ENCODE measurements at places on chromosomes 16 and 17.

DNA sequence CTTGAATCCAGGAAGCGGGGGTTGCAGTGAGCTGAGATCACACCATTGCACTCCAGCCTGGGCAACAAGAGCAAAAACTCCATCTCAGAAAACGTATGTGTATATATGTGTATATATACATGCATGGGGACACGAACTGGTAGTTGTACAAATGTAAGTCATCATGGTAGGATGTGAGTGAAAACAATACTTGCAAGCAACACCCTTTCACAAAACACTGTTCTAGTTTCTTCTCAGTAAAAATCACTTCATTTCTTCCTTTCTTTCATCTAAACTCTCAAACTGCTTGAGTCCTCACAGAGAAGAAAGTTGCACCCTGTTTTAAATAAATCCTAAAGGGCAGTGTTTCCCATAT, 51.8 kb downstream of the METTL16 start:
- DNase-seq: no peak

DNA sequence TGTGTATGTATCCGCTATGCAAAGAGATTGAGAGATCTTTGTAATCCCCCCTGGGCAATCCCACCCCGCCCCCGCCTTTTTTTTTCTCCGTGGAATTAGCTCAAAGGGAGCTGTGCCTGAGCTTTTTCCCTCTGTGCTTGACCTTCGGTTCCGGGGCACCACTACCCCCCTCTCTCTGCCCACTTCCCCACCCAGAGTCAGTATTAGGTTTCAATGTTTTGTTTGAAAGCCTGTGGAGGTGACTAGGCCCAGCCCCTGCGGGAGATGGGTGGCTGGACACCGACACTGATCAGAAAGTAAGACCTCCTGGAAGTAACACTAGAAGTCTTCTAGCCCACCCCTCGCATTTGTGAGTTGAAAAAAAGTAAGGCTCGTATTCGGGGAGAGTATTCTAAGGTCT, 7.0 kb downstream of the CBLN1 start:
- DNase-seq: no peak

- no peak for DNase-seq
Measured at GRCh38 chr17:41539071-41539492, 11.0 kb upstream of the KRT19 start.

DNA sequence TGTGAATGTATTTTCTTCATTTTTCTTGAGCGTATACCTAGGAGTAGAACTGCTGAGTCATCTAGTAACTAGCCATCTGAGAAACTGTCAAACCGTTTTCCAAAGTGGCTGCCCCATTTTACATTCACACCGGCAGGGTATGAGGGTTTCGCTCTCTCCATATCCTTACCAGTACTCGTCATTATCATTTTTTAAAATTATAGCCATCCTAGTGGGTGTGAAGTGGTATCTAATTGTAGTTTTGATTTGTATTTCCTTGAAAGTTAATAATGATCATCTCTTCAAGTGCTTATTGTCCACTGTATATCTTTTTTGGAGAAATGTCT, 6.0 kb downstream of the RNF157 start:
- no peak for DNase-seq

DNA sequence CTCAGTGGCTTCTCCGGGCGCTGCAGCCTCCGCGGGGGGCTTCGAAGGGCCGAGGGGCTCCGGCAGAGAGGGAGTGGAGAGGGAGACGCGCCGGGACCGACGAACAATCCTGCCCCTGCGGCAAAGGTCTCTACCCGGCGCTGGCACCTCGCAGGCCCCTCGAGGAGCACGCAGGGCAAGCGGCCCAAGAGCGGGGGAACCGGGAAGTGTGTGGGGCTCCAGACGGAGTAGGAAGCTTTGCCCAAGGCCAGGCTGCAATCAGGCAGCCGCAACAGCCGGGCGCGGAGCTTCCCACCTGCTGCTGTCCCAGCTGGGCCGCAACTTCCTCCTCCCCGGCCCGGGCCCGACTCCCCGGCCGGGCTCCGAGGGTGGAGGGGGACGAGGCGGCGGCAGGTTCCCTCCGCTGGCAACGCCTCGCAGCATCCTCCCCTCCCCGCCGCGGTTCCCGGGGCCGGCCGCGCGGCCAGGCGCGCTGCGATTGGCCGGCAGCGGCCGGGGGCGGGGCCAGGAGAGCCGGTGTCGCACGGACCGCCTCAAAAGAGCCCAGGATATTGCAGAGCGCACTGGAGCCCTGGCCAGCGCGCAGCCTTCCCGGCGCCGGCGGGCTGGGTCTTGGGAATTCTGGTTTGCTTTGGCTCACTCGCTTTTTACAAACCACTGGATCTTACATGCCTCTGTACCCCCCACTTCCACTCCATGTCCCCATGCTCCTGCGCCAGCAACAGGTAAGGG, at the start of gene KCNJ2:
KCNJ2 (plus strand) TSS at position 556 of the 732 bp plus-strand sequence. CDS start 5,508 bp downstream, outside the sequence.
- peak; percentile 9 for DNase-seq

DNA sequence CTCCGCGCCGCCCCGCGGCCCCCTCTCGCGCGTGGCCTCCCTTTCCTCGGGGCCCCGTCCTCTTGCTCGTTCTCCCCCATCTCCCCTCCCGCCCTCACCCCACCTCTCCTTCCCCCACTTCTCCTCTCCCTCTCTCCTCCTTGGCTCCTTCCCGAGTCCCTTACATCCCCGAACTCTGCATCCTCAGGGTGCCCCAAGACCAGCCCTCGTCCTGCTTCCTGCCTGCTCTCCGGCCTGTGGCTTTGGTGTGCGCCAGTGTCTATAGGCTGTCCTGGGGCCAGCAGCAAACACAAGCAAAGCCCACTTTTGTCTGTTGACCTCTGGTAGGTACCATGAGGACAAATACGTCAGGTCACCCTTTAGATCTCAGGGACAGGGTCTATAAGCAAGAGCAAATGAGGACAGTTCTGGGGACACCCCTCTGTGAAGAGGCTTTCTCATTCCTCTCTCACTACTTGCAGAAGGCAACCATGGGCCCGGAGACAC, 284 bp upstream of the COPZ2 start:
- DNase-seq: no peak

DNA sequence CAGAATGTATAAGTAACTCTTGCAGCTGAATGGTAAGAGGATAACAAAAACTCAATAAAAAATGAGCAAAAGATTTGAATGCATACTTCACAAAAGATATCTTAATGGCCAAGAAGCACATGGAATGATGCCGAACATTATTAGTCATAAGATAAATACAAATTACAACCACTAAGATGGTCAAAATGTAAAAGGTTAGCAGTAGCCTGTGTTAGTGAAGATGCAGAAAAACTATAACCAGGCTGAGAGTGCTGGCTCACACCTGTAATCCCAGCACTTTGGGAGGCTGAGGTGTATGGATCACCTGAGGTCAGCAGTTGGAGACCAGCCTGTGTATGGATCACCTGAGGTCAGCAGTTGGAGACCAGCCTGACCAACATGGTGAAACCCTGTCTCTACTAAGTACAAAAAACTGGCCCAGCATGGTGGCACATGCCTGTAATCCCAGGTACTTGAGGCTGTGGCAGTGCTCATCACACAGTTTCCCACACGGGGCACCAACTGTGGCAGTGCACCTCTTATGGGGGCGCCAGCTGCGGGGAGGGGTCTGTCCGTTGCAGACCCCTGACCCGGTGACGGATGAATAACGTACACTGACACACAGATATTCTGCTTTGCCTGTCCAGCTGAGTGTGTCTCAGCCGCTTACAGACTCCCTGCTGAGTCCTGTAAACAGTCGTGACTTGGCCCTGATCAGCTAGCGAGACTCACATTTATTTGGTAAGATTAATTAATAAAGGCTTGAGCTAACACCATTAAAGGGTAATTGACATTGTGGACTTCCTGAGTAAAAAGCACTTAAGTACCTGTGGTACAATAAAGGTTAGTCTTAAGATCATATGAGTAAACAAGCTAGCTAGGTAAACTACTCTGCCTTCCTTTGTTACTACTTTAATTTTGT, 45.7 kb upstream of the FAM20A start:
- no peak for DNase-seq

GRCh38 chr17:82685291-82685690, 13.2 kb downstream of the RAB40B start:
- no peak for DNase-seq

DNA sequence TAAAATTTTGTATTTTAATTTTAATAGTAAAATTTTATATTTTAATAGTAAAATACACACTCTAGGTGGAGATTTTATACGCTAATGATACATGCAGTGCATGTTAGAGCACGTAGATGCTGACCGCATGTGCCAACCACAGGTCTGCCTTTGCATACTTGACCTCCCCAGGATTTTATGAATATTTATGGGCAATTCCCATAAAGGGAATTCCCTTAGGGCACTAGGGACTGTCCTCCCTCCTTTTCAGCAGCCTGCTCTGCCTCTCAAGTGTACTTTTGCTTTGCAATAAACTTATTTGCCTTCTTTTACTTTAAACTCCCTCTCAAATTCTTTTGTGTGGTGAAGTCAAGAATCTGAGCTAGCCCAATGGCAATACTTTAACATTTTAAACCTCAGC, 217.7 kb upstream of the CDH8 start:
- DNase-seq: no peak

DNA sequence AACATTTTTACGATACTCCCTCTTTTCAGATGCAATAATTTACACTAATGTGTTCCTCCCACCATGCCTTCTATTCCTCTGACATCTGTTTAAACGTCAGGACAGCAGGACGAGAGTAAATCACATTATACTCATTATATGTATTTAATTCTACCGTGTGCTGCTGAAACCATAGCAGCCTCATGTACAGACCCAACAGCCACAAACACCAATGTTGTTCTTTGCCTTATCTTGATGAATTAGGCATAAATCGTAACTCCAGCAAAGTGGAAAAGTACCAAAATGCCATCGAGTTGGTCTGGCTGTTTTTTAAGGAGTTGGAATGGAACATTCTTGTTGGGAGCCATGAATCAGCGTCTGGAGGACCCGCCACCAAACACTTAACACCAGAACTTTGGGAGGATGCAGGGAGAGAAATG, 82.9 kb upstream of the FOXF1 start:
- no peak for DNase-seq

GRCh38 chr17:79609673-79610645, 892 bp downstream of the RBFOX3 start:
- no peak for DNase-seq

- DNase-seq: no peak
Measured at GRCh38 chr17:34451313-34451712, 88.3 kb upstream of the CCL1 start.

DNA sequence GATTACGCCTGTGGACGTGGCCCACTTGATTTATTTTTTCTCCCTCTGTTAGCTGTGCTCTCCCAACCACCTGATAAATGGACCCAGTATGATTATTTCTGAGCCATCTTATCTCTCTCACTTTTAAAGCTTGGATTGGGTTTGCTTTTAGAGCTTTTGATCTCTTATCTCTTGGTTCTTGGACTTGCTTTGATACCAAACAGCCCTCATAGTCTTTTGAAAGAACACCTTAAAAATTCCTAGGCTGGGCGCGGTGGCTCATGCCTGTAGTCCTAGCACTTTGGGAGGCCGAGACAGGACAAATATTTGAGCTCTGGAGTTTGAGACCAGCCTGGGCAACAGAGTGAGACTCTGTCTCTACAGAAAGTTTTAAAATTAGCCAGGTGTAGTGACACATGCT, 25.8 kb downstream of the SMTNL2 start:
- DNase-seq: no peak

GRCh38 chr16:70777973-70778406, 23.0 kb downstream of the VAC14 start:
- no peak for DNase-seq

- no peak for DNase-seq
Measured at GRCh38 chr16:86477642-86478041, 32.7 kb upstream of the FOXF1 start.

DNA sequence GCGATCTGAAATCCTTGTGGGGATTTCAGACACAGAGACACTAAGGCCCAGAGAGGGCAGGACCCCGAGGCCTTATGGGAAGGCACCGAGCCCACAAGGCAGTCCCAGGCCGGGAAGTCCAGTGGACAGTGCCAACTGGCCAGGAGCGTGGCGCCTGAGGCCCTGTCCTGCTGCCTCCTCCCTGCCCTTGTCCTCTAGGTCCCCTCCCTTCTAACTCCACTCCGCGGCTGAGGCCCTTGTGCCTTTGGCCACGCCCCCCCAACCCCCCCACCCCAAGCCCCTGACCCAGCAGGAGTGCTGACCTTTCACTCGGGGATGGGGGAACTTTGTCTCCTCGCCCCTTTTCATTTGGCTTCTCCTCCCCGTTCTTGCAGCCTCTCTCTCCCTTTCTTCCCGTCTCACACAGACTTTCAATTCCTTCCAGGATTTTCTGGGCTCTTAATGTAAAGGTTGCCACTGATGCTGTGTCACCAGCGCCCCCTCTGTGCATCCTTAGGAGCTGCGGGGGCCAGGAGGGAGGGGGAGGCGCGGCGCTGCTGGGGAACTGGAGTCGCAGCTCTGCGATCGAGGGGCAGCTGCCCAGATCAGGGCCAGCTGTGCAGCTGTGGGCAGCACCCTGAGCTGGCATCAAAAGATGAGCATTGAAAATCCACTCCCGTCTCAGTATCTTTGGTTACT, 29.1 kb downstream of the CRHR1 start:
- no peak for DNase-seq

DNA sequence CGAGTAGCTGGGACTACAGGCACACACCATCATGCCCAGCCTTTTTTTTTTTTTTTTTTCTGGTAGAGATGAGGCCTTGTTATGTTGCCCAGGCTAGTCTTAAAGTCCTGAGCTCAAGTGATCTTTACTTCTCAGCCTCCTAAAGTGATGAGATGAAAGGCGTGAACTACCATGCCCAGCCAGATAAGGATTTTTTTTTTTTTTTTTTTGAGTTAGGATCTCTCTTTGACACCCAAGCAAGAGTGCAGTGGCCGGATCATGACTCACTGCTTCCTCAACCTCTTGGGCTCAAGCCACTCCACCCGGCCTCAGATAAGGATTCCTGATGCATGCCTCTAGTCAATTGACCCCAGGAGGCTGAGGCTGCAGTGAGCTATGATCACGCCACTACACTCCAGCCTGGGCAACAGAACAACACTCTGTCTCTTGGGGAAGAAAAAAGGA, 11.2 kb upstream of the PLEKHG4 start:
- DNase-seq: no peak

DNA sequence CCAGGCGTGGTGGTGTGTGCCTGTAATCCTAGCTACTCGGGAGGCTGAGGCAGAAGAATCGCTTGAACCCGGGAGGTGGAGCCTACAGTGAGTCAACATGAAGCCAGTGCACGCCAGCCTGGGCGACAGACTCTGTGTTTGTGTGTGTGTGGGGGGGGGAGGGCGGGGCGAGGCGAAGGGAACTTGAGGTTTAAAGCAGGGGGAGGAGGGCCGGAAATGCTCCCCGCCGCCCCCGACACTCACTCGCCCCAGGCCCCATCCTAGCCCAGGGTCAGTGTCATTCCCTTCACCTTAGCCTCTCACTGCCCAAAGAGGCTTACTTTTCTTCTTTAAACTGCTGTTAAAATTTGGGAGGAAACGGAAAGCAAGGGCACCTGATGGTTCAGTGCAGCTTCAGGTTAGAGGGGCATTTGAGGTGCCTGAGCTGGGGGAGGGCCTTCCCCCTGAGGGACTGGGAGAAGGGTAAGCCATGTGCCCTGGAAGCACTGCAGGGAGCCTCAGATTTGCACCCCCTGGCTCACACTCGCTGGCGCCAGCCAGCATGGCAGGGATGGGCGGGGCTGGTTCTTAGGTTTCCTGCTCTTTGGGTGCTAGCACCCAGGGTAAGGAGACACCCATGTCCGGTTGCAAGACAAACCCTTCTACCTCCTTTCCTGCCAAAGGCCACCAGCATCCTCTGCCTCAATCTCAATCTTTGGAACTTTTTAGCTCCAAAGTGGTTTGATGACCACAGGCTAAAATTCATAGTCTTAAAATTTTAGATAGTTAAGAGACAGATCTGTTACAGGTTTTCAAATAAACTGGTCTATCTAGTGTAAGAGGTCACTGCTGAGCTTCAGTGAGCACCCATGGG, 2.2 kb upstream of the LIMD2 start:
- DNase-seq: peak; percentile 92

All from CD8-positive, alpha-beta T cell (primary cell).